ENCODE measurements at places on chromosomes 7 and 10. TPM values are rescaled to one million over a fixed set of nuclear protein-coding genes. Genes with fewer than 3 reads are reported as not detected.
A peak's percentile ranks its signal among the peaks of the same experiment; 100 is the strongest.

GRCh38 chr7:45026984-45027773 is 27.2 kb downstream of the CCM2 start:
- DNase-seq: no peak

DNA sequence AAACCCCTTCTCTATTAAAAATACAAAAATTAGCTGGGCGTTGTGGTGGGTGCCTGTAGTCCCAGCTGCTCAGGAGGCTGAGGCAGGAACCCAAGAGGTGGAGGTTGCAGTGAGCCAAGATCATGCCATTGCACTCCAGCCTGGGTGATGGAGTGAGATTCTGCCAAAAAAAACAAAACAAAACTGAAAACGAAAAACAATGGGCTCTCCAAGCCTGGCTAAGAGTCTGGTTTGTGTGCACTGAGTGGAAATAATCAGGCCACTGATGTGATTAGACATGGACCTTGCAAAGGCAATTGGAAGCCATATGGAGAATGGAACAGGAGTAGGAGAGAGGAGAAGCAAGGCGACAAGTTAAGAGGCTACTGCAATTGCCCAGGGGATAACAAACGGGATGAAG is 60.1 kb upstream of the GSDME start:
- no peak for DNase-seq

GRCh38 chr7:1663223-1663622 is 6.9 kb upstream of the ELFN1 start:
- no peak for DNase-seq

- DNase-seq: no peak
These were observed 7.9 kb upstream of the CRTAC1 start for GRCh38 chr10:98038288-98038687.

GRCh38 chr7:142717453-142717852 is 31.8 kb upstream of the PRSS1 start:
- DNase-seq: no peak

GRCh38 chr7:136030867-136031318 is 53.7 kb upstream of the MTPN start:
- no peak for DNase-seq

- DNase-seq: no peak
These were observed 38.1 kb downstream of the GLRX3 start for GRCh38 chr10:130174328-130174727.

DNA sequence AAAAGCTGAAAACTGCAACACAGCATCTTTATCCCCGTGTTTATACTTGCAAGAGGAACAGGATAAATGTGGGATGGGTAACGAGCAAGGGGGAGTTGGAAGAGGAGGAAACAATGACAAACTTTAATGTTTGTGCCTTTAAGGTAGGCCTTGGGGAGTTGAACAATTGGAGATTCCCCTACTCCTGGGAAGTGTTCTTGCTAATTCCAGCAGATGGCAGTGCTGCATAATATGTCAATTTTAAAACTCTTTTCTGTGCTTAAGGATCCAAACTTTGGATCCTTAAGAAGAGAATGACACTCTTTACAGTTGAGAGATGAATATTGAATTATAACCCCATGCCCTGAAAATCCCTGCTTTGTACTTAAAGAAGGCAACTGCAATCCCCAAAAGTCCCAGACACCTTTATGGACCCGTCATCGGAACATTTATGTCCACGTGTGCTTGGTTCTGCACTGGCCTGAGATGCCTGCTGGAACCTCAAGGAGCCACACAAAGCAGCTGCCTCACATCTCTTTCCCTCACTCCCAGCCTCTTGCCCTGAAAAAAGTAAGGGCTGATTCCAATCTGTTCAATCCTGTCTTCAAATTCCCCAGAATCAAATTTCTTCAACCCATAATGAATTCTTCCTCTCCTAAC is 12.0 kb downstream of the IFIT5 start:
- DNase-seq: peak; percentile 47

DNA sequence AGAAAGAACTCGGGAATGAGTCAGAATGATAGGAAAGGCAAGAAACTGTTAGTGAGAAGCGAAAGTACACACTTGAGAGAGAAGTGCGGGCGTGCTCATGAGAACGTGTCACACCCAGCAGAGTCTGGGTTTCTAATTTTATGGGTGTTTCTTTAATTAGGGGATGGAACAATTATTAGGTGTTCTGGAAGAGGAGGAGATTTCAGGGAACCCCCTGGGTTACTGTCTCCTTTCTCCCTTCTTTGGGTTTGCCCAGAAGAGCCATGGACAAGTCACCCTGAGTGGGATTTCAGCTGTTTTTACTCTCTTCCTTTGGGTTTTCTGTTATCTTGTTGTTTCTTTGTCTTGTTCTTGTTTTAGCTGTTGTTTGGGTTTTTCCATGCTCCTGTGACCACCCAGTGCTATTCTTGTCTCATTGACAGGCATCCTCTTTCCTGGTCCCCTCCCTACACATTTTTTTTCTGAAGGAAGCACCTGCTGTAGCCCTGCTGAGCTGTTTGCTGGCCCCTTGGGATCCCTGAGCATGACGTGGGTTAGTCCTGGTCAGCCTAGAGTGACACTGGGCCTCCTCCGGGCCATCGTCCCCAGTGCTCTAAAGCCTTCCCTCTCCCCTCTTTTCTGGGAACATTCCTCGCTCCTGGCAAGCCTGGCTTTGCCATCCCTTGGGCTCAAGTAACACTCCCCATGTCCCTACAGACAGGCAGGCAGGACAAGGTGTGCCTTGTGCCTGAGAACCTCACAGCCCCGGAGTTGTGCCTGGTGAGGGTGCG is 3.5 kb downstream of the SH2D4B start:
- DNase-seq: no peak

GRCh38 chr10:131175891-131176290 is 135.6 kb downstream of the TCERG1L start:
- no peak for DNase-seq

DNA sequence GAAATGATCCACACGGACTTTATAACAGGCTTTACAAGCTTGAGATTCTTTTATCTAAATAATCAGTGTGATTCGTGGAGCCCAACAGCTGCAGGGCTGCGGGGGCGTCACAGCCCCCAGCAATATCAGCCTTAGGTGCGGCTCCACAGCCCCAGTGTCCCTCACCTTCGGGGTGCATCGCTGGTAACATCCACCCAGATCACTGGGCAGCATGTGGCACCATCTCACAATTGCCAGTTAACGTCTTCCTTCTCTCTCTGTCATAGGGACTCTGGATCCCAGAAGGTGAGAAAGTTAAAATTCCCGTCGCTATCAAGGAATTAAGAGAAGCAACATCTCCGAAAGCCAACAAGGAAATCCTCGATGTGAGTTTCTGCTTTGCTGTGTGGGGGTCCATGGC is 155.6 kb downstream of the EGFR start:
- no peak for DNase-seq

Gene NODAL
- 0.26 TPM for polyA plus RNA-seq

- no peak for DNase-seq
These were observed 85.2 kb upstream of the SEMA3C start for GRCh38 chr7:81004098-81004497.

Gene ARMC3
- polyA plus RNA-seq: 13.9 TPM

DNA sequence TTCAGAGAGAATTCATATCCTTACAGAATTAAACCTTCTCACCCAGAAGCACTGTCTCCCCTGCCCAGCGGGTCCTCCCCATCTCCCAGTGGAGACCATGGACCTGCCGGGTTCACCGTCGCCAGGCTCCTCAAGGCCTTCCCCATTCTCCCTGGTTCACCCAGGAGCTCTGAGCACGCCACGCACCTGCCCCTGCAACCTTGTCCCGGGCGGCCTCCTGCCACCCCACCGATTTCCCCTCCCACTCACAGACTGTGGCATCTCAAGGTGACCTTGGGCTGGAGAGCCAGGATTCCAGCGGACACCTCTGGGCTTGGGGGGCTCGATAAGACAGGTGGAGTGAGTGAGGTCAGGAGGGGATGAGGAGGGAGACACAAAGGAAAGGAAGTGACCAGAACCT is 135.3 kb downstream of the PTPRN2 start:
- no peak for DNase-seq

GRCh38 chr7:123751821-123752220 is 3.0 kb upstream of the WASL start:
- no peak for DNase-seq

Gene SPDYE11
- polyA plus RNA-seq: 0.21 TPM

- DNase-seq: no peak
These were observed 5.7 kb upstream of the ARPC1B start for GRCh38 chr7:99368750-99369389.

Gene TAS2R4
- 1.2 TPM for polyA plus RNA-seq

Gene POU6F2
- 0.19 TPM for polyA plus RNA-seq

Gene NPFFR1
- 0.15 TPM for polyA plus RNA-seq

Gene AKR1C8
- polyA plus RNA-seq: 0.07 TPM

- no peak for DNase-seq
These were observed 78.5 kb downstream of the SAMD9 start for GRCh38 chr7:93039282-93039681.

DNA sequence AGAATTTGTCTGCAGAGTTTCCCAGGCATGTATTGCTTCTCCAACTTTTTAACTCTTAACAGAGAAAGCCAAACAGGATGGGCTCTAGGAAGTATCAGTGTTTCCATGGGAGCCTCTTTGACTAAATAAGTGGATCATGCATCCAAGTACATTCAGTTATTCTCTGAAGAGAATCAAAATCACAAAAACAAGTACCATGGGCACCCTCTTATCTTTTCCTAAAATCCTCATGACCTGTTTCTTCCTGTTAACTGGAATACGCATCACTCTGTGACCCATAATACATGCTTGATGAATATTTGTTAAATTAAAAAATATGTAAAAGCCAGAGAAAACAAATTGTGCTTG is 186.9 kb upstream of the MGMT start:
- DNase-seq: no peak

GRCh38 chr10:29057822-29058331 is 231.0 kb upstream of the LYZL1 start:
- DNase-seq: no peak

GRCh38 chr10:56116684-56117083 is 244.4 kb downstream of the ZWINT start:
- no peak for DNase-seq

Gene CYP3A5
- polyA plus RNA-seq: 1.0 TPM

Gene BAMBI
- polyA plus RNA-seq: 41.4 TPM

Gene PNLIPRP1
- not detected for polyA plus RNA-seq

DNA sequence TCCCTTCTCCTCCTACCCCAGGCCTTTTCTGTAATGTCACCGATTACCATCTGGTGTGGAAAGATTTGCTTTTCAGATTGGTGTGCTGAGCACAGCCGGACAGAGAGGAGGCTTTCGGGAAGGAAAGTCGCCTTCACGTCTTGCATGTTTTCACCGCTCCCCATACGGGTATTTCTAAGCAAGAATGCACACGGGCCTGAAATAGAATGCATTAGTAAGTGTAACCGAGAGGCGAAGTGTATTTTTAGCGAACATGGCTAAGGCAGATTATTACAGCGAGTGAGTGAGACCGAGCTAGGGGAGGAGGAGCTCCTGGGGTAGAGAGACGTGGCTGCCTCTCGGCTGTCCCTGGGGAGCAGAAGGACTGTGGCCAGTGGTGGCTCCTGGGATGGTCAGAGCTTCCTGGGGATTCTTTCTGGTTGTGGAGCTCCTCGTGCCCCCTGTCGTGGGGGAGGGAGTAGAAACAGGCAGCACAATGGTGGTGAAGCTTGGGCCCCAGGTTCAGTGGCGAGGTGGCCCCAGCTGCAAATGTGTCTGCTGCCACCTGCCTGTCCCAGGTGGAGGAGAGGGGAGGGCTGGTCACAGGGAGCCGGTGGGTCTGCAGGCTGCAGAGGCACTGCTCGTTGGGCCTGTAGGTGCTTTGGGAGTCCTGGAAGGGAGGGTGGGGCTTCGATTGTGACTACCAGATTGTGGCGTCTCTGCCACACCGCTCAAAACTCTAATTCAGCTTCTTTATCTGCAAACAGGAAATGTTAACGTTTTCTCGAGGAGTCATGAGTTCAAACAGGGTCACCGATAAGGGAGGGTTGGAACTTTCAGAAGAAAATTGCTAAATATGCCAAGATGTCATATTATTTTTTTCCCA is 135.8 kb downstream of the CAMK1D start:
- no peak for DNase-seq

GRCh38 chr10:62136931-62137330 is 131.7 kb downstream of the RTKN2 start:
- DNase-seq: no peak

DNA sequence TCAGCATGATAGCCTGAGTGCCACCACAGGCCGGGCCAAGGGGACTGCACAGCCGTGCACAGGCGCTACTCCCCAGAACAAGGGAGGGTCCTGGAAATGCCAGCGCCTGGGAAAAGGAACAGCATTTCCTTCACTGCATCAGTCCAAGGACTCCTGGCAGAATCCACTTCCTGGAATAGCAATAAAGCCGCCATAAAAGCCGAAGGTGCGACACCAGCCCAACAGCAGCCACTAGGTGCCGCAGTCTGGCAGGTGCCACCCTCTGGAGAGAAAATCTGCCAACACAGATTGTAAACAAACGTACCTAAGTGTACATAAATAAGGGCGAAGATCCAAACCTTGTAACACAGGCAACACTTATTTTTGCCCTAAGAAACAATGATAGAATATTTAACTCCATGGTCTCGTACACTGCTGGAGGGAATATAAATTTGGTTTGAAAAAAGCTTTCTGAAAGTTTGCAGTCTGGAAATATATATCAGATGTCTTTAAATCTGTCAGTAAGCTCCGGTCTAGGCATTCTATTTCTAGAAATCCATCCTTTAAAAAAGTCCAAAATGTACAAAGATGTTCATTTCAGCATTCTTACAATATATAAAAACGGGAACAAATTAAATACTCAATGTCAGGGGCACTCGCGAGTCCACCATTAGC is 22.2 kb downstream of the VOPP1 start:
- no peak for DNase-seq

DNA sequence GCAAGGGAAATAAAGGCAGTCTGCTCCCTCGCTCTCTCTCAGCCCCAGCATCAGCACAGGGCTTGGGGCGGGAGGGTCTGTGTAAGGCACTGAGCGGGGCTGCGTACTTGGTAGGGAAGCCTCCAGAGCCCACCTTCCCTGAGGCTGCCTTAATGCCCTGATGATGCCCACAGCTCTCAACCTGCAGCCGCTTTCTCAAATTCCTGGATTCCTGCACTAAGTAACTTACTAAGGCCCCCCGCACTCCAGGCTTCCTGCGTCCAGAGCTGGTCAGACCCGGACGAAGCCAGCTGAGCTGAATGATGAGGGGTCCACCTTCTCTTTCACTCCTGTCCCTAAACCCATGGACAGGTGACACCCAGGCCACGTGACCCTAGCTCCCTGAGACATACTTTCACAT is 63.3 kb downstream of the C10orf143 start:
- no peak for DNase-seq

Gene CSTF2T
- 47.4 TPM for polyA plus RNA-seq

DNA sequence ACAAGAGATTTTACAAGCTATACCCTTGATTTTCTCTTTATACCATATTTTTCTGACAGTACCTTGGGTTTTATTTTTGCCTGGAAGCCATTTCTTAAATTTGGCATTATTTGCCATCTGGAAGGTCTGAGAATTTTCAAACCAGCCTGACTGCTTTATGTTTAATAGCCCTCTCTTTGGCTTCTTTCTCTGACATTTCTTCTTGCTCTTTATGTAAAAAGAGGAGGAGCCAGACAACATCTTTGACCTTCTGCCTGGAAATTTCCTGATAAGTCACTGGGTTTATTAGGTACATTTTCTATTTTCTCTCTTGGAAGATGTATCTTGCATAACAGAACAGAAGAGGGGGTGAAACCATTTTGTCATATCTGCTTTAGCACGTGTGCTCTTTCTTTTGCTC is 79.6 kb downstream of the LANCL2 start:
- no peak for DNase-seq

- no peak for DNase-seq
These were observed 194.8 kb upstream of the KMT2E start for GRCh38 chr7:104818961-104819880.
